Mesothelial cell of epicardium (in vitro differentiated cells): ENCODE measurements at places on chromosomes 1 and 21.

DNA sequence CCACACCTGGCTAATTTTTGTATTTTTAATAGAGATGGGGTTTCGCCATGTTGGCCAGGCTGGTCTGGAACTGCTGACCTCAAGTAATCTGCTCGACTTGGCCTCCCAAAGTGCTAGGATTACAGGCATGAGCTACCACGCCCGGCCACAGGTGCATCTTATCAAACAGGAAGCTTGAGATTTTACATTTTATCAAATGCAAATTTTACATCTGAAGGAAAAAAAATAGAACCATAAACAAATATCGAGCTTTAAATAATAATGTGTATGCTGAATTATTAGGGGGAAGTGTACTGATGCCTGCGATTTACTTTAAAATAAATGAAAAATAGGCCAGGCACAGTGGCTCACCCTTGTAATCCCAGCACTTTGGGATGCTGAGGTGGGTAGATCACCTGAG lies 16.6 kb upstream of the BRWD1 start:
- no peak for DNase-seq
- no peaks in the 10 kb centered on the region for H3K27me3 ChIP-seq
- peaks cover 5% of the 10 kb centered on the region for H3K4me1 ChIP-seq

- peaks cover 15% of the 10 kb centered on the region for H3K4me1 ChIP-seq
- H3K4me3 ChIP-seq = peak overlapping the region; percentile 71
- DNase-seq = no peak
- H3K27me3 ChIP-seq = peaks cover 40% of the 10 kb centered on the region
Observed at GRCh38 chr1:11691928-11692711, 610 bp downstream of the DRAXIN start.

DNA sequence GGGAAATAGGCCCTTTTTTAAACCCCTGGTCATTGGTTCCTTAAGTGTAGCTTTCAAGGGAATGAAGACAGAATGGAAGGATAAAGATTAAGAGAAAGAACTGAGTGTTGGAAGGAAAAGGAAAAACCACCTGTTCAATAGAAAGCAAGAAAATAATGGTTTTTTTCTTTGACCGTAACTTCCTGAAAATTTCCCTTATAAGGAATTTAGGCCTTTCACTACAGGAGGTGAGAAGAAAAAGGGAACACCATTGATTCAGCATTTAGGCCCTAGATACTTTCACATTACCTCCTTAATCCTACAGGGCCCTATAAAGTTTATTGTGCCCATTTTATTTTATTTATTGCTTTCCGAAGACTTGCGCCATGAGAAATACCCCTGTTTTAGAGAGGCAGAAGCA lies 18.9 kb downstream of the KPNA6 start:
- no peaks in the 10 kb centered on the region for H3K27me3 ChIP-seq
- DNase-seq = no peak
- no peak overlapping the region for H3K27ac ChIP-seq
- peaks cover 6% of the 10 kb centered on the region for H3K4me1 ChIP-seq
- no peak overlapping the region for H3K4me3 ChIP-seq
- H3K36me3 ChIP-seq = no peaks in the 10 kb centered on the region

GRCh38 chr21:34822942-34823341 lies 154.1 kb downstream of the CLIC6 start:
- H3K36me3 ChIP-seq = peaks cover 52% of the 10 kb centered on the region
- H3K4me3 ChIP-seq = no peak overlapping the region

GRCh38 chr1:166692346-166692745 lies 146.9 kb upstream of the POGK start:
- H3K36me3 ChIP-seq = no peaks in the 10 kb centered on the region
- peaks cover 4% of the 10 kb centered on the region for H3K27me3 ChIP-seq
- peaks cover 15% of the 10 kb centered on the region for H3K4me1 ChIP-seq
- DNase-seq = no peak
- peak overlapping the region; percentile 64 for H3K27ac ChIP-seq

DNA sequence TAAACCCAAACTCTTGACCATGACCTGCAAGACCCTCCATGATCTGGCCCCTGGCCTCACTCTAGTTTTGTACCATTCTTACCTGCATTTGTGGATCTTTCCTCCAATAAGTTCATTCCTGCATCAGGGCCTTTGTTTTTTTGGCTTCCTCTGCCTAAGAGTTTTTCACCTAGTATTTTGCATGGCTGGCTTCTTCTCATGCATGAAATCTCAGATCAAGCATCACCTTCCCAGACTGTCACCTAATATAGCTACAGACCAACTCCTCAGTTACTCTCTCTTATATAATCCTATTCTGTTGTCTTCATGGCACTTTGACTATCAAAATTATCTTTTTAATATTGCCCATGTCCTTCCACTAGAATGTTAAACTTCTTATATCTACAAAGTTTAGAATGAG lies 54.2 kb downstream of the BTBD8 start:
- H3K27me3 ChIP-seq = no peaks in the 10 kb centered on the region
- no peak overlapping the region for H3K4me3 ChIP-seq
